Omental fat pad (tissue), 4 donors: ENCODE measurements at places on chromosomes 6 and 20. TPM values are rescaled to one million over a fixed set of nuclear protein-coding genes. Genes with fewer than 3 reads are reported as not detected.
A peak's percentile ranks its signal among the peaks of the same experiment; 100 is the strongest.

The EFCAB8 gene
- total RNA-seq = 0.24 TPM

The LY6G6D gene
- not detected for total RNA-seq

The KHDRBS2 gene
- 0.95 TPM for total RNA-seq

The BMP2 gene
- 17.0 TPM for total RNA-seq

The RPS6KA2 gene
- 84.8 TPM for total RNA-seq

The CTCFL gene
- total RNA-seq = not detected

The WFDC2 gene
- 8.4 TPM for total RNA-seq

The MAS1 gene
- total RNA-seq = not detected

The WFDC12 gene
- not detected for total RNA-seq

The KIF6 gene
- 0.19 TPM for total RNA-seq

The CYP21A2 gene
- total RNA-seq = 0.63 TPM

The TFAP2D gene
- total RNA-seq = not detected

The OXT gene
- not detected for total RNA-seq

The HMGCLL1 gene
- total RNA-seq = 1.6 TPM

The SULF2 gene
- 100 TPM for total RNA-seq

The FAM229B gene
- 17.2 TPM for total RNA-seq

The MATN4 gene
- 0.19 TPM for total RNA-seq

DNA sequence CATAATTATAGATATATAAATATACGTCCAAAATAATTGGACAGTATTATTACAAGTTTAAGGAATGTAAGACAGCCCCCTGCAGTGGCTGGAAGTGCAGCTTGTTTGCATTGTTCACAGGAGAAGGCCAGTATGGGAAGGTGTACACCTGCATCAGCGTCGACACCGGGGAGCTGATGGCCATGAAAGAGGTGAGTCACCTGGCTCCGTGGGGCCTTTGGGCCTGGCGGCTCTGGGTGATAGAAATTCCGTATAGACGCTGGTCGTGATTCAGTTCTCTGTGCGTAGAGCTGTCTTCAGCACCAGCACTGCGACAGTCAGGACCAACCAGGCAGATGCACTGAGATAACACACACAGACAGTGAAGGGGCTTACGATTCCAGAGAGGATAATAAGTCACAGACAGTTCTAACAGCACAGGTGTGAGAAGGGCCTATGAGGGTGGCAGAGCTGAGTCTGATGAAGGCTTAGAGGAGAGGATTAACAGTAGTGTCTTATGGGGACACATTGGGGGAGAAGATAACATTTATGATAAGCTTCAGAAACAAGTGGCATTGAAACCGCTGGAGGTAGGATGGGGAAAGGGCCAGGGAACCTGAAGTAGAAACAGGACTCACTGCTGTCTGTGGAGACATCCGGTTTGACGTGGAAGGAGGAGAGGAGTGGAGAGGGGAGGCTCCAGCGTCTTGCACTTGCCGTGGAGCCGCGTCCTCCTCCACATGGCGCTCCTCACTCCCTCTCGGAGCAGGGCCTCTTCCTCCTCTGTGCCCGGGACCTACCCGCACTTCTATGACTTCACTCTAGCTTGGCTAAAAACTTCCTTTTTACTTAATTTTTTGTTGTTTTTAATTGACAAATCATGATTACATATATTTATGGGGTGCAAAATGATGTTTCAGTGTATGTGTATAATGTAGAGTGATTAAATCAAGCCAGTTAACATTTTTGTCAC, 116.5 kb downstream of the MAP3K4 start:
- no peak for DNase-seq

GRCh38 chr20:8678098-8678776, 390.6 kb upstream of the PLCB4 start:
- DNase-seq = no peak

DNA sequence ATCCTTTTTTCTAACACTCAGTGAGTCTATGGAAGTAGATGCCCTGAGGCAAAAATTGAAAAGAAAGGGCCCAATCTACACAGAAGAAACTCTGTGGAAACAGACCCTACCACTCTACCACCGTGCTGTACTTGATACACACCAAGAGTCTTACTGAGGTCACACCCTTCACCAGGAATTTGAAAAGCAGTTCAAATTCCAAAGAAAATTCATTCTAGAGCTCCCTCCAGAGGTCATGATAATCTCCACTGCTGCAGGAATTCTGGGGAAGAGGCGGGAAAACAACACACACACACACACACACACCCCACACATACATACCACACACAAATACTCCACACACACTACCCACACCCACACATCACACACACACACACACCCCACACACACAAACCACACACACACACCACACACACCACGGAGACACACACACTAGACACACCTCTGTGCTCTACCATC, 336.8 kb downstream of the HDGFL1 start:
- no peak for DNase-seq

- no peak for DNase-seq
Observed at GRCh38 chr20:62828051-62828450, 11.2 kb downstream of the COL9A3 start.

- DNase-seq = no peak
Observed at GRCh38 chr20:43690943-43691598, 24.2 kb downstream of the MYBL2 start.

DNA sequence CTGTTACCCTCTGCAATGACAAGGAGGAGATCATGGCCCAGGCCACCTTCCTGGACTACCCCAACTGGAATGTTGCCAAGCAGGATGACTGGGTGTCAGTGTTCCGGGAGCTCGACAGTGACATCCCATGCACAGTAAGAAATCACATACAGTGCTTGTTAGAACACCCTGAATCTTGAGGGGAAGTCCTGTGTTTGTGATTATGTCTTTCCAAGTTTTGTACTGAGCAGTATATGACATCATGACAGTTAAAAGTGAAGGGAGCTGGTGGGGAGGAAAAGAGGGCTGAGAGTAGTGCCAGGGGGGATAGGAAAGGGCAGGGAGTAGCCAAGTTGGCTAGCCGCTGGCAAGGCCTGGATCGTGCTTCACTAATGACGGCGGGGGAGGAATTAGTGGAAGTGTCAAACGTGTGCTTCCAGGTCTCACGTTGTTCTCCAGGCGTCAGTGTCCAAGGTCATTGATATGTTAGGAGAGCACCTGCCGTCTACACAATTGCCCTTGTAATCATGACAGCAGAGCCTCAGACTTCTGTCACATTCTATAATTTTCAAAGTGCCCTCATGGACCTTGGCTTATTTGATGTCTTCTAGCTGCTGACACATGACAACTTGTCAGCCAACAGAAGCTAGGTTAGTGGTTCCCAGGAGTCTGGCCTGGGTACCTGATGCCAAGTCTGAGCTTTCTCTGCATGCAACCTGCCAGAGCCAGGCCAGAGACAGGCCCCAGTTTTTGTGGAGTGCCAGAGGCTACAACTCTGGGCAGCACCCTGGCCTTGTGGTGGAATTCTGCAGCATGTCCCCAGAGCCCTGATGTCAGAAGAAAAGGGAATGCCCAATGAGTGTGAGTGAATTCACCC, 18.8 kb downstream of the CFAP61 start:
- DNase-seq = no peak

DNA sequence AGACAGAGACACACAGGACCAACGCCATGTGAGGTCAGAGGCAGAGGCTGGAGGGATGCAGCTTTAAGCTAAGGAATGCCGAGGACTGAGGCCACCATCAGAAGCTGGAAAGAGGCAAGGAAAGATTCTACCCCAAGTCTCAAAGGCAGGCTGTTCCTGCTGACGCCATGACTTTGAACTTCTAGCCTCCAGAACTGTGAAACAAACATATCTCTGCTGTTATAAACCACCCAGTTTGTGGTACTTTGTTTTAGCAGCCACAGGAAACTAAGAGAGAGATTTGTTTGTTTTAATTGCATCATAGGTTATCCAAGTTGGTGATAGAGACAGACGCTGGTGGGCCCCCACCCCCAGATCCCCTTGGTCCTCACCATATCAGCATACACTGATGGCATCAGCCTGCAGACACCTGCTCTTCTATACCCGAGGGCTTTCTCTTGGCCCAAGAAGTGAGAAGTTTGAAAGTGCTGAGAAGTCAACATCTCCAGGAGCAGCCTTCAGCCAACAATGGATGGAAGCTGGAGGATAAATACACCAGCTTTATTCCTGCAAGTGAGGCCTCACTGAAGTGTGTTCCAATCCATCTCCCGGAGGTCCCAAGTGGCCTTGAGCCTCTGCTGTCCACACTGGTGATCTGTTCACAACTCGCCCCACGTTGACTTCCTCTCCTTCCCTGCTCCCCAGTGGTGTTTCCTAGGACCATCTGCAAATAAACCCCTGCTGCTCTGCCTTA, 154.7 kb downstream of the BTBD3 start:
- no peak for DNase-seq

- no peak for DNase-seq
Observed at GRCh38 chr6:13488015-13488895, 855 bp upstream of the GFOD1 start.

GRCh38 chr6:148179786-148180185, 162.9 kb upstream of the SASH1 start:
- DNase-seq = no peak

DNA sequence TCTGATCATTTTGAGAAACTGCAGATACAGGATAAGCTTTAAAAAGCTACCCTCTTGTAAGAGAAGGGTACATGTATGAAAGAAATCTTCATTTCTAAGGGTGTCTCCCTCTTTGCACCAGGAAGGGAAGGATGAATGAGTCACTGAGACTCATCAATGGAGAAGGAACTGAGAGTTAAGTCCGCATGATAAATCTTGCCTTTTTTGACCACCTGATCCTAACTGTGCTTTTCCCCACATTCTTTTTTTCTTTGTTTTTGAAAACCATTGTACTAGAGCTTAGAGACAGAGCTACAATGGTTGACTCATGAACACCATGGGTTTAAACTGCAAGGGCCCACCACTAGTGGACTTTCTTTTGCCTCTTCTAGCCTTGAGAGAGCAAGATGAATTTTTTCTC, 353.0 kb upstream of the RGS17 start:
- no peak for DNase-seq

GRCh38 chr20:24651171-24651975, 181.9 kb downstream of the SYNDIG1 start:
- no peak for DNase-seq

- DNase-seq = no peak
Observed at GRCh38 chr20:23971310-23971709, 17.3 kb downstream of the GGTLC1 start.

DNA sequence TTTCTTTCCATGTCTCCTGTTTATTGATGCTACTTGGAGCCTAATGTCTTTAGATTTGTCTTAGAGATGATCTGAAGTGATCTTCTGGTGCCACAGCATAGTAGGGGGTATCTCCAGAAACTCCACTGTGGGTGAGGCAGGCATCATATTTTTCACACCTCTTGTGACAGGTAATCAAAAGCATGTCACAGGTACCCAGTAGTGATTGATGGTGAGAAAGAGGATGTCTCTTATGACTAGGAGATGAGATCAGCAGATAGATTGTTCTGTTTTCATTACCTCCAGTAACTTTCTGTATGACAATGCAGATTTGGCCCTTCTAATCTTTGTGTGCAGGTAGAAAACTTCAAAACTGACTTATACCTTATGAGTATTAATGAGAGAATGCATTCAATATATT, 13.5 kb downstream of the NCOA7 start:
- DNase-seq = no peak

GRCh38 chr20:33594743-33595142, 67.4 kb upstream of the C20orf144 start:
- DNase-seq = no peak

GRCh38 chr20:6756693-6757595, 10.5 kb upstream of the BMP2 start:
- DNase-seq = no peak

DNA sequence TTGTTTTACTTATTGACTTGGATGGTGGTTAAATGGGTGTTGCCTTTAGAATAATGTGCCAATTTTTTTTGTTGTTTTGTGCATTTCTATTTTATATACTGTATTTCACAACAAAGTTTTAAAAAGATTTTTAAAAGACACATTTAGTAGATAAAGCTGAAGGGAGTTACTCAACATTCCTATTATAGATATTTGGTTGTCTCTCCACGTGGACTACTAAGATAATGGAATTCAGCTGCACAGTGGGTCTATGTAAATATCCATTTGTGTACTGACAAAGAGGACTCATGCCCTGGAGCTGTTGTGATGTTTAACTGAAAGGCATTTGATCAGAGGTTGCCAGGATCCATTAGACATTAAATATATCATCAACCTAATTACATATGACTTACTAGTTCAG, 23.2 kb upstream of the FAM135A start:
- no peak for DNase-seq

DNA sequence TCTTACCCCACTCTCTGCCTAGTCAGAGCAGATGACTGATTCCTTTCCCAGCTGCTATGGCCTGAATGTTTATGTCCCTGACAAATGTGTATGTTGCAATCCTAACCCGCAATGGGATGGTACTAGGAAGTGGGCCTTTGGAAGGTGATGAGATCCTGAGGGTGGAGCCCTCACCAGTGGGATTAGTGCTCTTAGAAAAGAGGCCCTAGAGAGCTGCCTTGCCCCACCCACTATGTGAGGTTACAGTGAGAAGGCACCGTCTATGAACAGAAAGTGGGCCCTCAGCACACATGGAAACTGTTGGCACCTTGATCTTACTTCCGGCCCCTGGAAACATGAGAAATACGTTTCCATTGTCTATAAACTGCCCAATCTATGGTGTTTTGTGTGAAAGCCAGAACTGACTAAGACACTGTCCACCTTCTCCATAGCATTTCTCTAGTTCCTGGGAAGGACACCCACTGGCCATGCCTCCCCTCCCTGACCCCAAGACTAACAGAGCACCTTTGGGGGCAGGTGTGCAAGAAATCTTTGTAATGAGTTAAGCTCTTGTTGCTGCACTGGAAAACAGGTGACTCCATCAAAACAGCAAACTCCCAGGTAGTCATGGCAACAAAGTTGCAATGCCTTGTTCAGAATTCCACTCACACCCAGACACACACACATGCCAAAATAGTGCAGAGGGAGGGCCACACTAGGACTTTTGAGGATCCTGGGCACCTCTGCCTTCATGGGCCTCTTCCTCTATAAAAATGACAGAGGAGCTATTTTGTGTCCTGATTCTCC, 16.2 kb downstream of the GABRR2 start:
- no peak for DNase-seq

GRCh38 chr6:106688177-106688951, 59.0 kb downstream of the QRSL1 start:
- DNase-seq = no peak

DNA sequence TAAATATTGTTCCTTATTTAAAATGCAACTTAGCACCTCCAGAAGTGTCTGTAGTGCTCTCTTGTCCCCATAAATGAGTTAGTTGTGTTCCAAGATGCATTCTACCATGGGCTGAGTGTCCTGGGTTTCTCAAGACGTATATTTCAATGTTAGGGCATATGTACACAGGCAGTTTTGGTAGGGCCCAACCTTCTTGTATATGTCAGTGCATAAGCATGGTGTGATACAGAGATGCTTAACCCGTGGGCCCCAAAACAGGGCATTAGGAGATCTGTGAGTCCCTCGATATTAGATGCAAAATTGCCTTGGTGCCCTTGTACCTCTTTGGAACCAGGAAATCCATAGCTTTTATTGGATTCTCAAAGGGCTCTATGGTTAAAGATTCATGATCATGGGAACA, 91.5 kb upstream of the HIVEP1 start:
- no peak for DNase-seq

GRCh38 chr6:87558446-87558845, 31.3 kb downstream of the RARS2 start:
- DNase-seq = no peak

GRCh38 chr6:149246691-149247384, 70.7 kb upstream of the TAB2 start:
- no peak for DNase-seq

- DNase-seq = no peak
Observed at GRCh38 chr6:105317607-105318533, 85.0 kb downstream of the PREP start.

GRCh38 chr20:10658051-10658823, 15.6 kb downstream of the JAG1 start:
- DNase-seq = no peak

- peak; percentile 41 for DNase-seq
Observed at GRCh38 chr20:31608251-31608945, 3.3 kb downstream of the ID1 start.
